ENCODE measurements at places on chromosomes 4 and X.

DNA sequence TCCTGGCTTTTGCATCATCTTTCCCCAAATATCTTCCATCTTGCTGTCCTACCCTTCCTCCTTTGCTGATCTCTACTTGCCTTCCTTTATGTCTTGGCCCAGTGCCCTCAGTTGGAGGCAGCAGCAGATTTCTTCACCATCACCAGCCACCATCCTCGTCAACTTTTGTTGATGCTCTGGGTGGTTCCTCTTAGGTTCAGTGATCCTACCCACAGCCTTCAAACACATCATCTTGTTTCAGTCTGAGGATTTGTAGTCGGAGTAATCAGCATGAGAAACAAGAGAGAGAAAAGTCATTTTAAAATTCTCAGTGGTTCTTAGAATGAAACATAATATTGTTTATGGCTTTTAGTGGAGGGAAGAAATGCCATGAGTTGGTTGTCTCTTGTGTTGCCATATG lies 65.8 kb downstream of the FTHL17 start:
- DNase-seq: no peak

DNA sequence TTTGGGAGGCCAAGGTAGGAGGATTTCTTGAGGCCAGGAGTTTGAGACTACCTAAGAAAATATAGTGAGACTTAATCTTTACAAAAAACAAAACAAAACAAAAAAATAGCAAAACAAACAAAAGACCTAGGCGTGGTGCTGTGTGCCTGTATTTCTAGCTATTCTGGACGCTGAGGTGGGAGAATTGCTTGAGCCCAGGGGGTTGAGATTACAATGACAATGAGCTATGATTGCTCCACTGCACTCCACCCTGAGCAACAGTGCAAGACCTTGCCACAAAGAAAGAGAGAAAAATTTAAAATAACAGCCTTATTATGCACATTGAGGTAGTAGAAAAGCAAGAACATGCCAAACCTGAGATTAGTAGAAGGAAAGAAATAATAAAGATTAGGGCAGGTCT lies 657.7 kb downstream of the PDHA2 start:
- no peak for DNase-seq

GRCh38 chrX:149161435-149162088 lies 343.5 kb downstream of the IDS start:
- no peak for DNase-seq

GRCh38 chr4:172042714-172043114 lies 229.5 kb downstream of the GALNTL6 start:
- peak; percentile 42 for DNase-seq

DNA sequence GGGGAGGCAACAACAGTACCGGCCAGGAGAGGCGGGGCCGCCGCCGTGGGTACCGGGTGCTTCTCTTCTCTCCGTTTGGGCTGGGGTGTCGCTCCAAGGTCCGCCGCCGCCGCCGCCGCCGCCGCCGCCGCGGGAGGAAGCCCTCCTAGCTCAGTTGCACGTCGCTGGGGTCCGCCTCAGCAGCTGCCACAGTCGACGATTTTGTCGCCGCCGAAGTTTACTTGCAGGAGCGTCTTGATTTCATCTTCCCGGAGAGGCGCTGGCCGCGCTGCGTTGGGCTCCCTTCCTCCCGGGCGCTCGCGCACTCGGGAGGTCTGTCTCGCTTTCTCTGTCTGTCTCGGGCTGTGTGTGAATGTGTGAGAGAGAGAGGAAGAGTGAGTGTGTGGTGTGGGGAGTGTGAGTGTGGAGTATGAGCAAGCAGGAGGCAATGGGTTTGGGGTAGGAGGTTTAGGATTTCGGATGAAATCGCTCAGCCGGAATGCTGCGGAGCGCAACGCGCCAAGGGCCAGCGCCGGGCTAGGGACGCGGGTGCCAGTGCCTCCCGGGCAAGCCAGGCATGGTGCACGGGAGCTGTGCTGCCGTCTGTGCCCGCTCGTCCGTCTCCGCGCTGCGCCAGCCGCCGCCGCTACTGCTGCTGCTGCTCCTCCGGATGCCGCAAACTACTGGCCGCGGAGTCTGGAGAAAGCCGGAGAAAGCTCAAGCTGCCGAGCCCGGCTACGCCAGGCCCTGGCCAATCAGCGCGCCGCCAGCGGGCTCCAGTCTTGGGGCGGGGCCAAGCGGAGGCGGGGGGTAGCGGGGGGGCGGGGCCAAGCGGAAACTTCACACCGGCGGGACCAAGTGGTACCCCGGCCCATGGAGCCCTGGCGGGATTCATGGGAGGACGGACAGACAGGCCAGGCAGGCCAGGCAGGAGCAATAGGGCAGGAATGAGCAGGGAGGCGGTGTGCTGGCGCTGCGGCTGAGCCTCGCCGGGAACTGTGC lies at the start of gene PCDH19:
TSS of gene PCDH19 (minus strand) at position 664 of the 981 bp plus-strand sequence. CDS start 1,676 bp downstream, outside the sequence.
- no peak for DNase-seq

GRCh38 chr4:138981930-138982390 lies 33.6 kb upstream of the NOCT start:
- peak; percentile 62 for DNase-seq

- DNase-seq: no peak
Measured at GRCh38 chrX:2888309-2888708, 40.8 kb downstream of the ARSD start.

- peak; percentile 65 for DNase-seq
Measured at GRCh38 chrX:118459494-118459893, 36.1 kb upstream of the DOCK11 start.

DNA sequence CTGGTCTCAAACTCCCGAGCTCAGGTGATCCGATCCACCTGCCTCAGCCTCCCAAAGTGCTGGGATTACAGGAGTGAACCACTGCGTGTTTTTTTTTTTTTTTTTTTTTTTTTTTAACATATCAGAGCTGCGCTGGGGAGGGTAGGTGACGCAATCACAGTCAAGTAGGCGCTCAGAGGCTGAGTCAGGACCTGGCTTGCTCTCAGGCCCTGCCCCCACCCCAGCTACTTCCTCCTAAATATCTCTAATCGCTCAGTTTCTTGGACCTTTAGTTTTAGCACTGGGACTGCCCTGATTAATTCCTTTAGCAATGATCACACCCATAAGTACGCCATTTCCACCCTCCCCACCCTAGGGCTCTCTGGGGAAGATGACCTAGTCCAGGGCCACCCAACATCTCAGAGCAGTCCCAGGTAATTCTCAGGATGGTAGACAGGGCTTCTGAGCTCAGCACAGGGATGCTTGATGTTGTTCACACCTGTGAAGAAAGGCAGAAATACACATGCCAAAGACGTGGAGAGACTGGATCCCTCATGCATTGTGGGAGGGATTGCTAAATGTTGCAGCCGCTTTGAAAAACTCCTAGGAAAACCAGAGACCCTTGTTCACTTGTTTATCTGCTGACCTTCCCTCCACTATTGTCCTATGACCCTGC lies 50.2 kb downstream of the DDX3X start:
- DNase-seq: peak; percentile 91

All from OCI-M1 (cell line).